ENCODE measurements at places on chromosomes 6 and 20.

DNA sequence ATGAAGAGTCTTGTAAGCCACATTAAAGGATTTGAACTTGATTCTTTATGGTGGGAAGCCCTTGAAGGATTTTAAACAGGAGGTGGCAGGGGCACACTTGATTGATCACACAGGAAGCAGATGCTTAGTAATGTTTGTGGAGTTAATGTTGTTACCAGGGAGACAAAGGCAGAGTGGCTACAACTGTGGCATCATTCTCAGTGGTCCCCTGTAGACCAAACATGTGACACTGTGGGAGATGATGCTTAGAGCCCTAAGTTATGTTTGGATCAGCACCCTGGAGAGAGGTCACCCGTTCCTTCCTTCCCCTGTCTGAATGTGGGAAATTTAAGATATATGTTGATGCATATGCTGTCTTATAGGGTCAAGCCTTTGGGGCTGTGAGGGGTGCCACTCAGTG, 53.2 kb downstream of the EIF2S2 start:
- peak; percentile 46 for DNase-seq

DNA sequence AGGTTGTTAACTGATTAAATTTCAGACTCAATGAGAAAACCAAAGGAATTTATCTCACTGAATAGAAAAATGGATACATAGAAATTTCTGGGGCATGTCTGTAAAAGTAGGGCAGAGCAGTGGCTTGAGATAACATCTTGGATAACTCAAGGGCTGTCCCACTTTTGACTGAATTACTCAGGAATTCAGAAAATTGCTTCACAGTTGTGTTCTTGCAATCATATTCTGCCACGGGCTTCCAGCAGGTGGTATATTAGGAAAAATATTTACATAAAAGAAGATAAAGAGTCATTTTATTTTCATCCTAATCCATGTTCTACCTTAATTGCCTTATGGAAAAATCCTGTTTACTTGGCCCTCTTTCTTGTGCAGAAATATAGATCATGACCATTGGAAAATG, 156.4 kb upstream of the AKIRIN2 start:
- DNase-seq: no peak

- DNase-seq: no peak
Observed at GRCh38 chr6:13327691-13328075, 654 bp downstream of the TBC1D7 start.

DNA sequence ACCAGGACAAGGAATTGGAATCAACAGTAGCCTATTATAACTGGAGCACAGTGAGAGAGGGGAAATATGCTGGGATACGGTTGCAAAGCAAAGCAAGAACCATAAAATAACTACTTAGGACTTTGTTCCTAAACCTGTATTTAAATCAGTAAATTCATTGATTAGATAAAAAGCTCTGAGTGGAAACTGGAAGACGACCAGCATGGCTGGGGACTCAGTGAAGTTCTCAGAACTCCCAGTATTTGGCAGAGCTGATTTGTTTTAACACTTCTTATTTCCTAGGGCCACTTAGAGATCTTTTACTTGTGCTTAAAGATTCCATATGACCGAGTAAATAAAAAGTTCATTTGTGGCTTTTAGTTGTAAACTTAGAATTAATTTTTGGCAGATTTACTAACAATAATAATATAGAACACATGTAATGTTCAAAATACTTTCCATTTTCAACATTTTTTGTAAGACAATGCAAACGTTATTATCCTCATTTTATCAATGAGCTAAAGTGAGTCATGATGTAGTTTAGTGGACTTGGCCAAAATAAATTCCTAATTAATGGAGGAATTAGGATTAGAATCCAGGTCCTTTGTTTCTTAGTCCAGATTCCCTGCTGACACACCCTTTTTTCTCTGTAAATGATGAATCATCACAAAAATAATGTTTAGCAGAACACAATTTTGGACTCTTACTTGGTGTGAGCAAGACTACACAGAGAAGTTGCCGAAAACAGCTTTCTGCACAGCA, 392.9 kb downstream of the GJA1 start:
- DNase-seq: no peak

GRCh38 chr6:142030115-142030619, 102.6 kb upstream of the GJE1 start:
- no peak for DNase-seq

- no peak for DNase-seq
Observed at GRCh38 chr6:27579973-27580372, 107.1 kb upstream of the ZNF184 start.

DNA sequence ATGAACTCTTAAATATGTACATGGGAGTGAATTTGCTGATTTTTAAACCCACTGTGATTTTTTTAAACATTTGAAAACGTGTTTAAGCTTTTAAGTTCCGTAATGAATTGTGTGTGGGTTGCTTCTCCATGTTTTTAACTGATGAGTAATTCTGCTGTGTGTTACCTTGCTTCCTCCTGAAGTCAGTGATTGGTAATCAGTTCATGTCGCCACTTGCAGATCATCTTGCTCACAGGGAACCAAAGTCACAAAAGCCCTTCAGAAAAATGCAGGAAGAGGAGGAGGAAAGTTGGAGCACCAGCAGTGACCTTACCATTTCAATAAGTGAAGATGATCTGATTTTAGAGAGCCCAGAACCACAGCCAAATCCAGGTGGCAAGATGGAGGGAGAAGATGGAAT, 36.7 kb downstream of the KIZ start:
- DNase-seq: no peak

- peak; percentile 11 for DNase-seq
Observed at GRCh38 chr6:111864138-111865048, 8.9 kb downstream of the FYN start.

GRCh38 chr6:25641940-25642666, 9.9 kb upstream of the SCGN start:
- no peak for DNase-seq

- no peak for DNase-seq
Observed at GRCh38 chr20:40781327-40782042, 92.4 kb upstream of the MAFB start.

DNA sequence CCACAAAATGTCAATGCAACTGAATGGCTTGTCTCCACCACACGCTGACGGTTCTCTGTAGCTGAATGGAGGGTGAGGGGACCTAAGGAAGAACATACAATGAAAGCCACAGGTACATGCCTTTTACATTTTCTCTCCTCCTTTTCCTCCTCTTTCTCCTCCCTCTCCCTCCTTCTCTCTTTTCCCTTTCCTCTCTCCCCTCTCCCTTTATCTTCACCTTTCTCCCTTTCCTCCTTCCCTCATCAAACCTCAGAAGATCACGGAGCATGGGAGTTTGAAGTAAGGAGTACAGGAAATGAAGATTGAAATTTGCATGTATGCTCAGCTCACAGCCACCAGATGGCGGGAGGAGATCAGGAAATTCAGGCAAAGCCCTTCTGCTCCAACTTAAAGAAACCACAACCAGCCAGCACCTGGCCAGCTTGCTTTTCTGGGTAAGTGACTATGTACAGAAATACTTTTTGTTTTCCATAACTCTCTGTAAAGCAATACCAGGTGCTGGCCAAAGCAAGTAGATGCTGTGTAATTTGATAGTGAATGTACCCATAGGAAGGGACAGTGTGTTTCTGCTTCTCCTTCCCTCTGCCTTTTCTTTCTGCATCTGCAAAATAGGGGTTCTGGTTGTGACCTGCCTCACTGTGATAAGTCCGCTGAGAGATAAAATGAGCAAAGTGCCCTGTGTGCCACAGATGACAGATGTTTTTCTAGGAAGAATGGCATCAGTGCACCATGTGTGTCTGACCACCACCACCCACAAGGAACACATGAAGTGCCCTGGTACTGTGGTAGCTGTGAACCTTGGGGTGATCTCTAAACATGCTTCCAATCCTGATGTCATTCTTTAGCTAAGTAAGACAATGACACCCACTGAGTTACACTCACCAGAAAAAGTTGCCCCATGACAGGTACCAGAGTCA, 18.6 kb upstream of the FOXO3 start:
- peak; percentile 80 for DNase-seq

DNA sequence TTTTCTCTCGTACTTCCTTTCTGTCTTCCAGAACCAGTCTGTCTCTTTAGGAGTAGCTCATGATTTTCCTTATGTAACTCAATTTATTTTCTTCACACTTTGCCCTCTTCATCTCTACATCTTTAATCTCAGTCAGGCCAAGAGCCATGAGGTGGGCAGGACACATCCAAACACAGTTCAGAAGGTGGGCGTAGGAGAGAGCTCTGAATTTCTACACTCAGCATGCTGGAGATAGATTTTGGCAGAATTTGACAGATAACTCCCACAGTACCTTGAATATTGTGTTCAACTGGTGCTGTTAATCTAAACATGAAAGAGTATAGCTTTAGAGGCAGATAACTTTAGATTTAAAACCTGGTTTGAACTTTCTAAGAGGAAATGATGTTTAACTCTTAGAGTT, 23.8 kb upstream of the ZBTB24 start:
- no peak for DNase-seq

GRCh38 chr20:59785986-59786795, 147.2 kb downstream of the SYCP2 start:
- no peak for DNase-seq

GRCh38 chr6:142459271-142459670, 157.5 kb downstream of the ADGRG6 start:
- DNase-seq: no peak

- DNase-seq: no peak
Observed at GRCh38 chr6:148501178-148501590, 158.5 kb downstream of the SASH1 start.

DNA sequence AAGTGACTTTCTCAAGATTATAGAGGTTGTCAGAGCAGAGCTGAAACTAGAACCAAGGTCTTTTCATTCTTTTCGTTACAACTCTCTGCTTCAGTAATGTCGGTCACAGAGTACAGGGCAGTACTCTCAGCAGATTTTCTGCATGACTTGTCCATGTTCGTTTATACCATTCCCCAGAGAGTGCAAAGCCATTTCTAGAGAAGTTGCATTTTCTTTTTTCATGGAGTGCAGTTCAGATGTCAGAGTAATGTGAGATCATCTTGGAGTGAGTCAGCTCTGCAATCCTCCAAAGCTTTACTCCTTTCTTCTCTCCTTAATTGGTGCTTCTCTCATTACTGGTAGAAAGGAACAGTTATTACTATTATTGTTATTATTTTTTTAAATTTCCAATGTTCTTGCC, 115.6 kb upstream of the B3GAT2 start:
- DNase-seq: no peak

- DNase-seq: no peak
Observed at GRCh38 chr20:47818996-47819609, 33.8 kb upstream of the SULF2 start.

DNA sequence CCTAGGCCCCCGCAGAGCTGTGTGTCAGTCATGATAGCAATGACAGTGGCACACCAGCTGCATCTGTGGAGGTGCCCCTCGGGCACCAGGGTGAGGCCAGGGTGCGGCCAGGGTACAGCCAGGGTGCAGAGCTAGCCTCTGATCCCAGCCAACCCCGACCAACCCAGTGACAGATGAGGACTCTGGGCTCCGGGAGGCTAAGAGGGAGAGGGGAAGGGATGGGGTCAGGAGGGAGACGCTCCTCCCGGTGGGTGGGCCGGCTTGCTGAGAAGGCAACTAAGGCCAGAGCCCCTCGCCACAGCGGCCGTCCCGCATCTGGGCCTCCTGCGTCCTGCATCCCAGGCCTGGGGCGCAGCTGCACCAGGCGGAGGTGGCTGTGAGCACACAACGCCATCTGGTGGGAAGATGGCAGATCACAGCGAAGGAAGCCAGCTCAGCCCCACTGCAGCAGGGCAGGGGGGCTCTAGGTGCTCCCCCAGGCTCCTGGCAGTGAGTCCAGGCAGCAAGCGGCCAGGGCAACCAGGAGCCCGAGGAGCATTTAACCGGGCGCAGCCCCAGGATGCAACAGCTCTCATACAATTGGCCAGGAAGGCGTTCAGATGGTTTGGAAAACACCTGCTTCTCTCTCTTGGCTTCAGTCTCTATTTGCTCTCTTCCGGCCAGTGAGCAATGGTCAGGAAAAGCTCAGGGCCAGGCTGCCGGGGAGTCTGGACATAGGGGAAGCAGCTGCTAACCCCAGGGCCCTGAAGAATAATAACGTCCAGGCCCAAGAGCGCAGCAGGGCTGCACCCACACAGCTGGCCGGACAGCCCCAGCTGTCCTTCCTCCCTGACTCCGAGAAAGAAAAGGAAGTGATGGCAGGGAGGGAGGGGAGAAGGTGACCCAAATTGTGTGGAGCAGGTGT, 169.4 kb downstream of the TAF4 start:
- peak; percentile 2 for DNase-seq

DNA sequence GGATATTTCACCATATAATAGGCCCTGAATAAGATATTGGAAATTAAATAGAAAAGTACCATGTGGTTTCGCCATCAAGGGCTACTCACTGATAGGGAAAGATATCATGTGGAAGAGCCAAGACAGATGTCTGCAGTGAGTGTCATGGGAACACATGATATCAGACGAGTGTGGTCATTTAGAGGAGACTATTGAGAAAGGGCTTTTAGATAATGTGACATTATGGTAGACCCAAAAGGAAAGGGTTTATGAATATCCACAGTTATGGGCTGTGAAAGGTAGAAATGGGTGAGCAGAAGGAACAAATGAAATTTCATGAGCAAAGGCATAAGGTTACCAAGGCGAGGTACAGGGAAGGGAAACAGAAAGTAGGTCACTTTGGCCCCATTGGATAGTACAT, 182.3 kb upstream of the PRSS16 start:
- DNase-seq: no peak

GRCh38 chr20:63076421-63076820, 69.7 kb upstream of the BHLHE23 start:
- no peak for DNase-seq

GRCh38 chr6:30782425-30783014, 38.2 kb upstream of the IER3 start:
- DNase-seq: no peak

GRCh38 chr20:37922016-37922415, 19.1 kb downstream of the VSTM2L start:
- DNase-seq: no peak

- DNase-seq: no peak
Observed at GRCh38 chr20:50911030-50911429, 20.2 kb downstream of the ADNP start.

DNA sequence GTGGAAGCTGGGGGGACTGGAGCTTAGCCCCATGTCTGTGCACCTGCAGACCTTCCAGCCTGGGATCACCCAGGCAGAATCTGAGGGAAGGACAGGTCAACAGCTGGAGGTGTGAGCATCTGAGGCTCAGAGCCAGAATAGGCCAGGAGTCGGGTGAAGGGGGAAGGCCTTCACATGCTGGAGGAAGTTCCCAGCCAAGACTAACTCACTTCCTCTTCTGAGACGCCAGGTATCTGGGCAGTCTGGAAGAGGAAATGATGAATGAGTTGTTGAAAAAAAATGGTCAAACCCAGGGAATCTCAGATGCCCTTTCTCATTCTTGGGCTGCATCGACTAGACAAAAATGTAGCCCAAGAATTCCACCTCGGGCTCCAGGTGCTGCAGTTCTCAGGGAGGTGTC, 73.6 kb upstream of the TIAM2 start:
- no peak for DNase-seq

DNA sequence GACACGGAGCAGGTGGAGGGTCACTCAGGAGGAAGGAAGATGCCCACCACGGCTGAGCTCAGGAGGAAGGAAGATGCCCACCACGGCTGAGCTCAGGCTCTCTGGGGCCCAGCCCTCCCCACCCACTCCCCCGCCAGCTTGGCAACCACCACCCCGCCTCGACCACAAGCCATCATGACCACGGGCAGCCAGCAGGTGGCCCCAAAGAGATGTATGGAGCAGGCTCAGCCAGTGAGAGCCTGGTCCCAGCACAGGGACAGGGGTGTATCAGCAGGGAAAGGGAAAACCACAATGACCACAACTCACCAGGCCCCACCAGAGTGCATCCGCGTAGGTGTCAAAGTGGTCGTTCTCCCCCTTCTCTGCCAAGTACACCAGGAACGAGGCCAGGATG, 30.4 kb downstream of the KCNQ2 start:
- peak; percentile 65 for DNase-seq

- no peak for DNase-seq
Observed at GRCh38 chr6:136757150-136757549, 35.1 kb downstream of the MAP3K5 start.

All from CD4-positive, alpha-beta T cell treated with Interleukin-17A for 1 hour (primary cell).